ENCODE measurements at places on chromosomes 3 and 15.
A peak's percentile ranks its signal among the peaks of the same experiment; 100 is the strongest.

DNA sequence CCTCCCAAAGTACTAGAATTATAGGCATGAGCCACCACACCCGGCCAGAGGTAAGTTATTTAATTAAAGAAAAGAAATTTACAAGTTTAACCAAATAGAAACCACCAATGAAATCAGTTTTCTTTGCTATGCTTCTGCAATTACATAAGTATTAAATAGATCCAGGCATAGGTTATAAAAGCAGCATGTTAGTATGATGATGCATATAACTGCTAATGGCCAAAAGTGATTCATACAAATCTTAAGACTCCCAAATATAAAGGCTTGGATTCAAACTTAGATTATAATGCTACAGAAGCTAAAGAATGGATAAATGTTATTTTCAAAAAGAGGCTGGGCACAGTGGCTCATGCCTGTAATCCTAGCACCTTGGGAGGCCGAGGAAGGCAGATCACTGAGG is 32.8 kb upstream of the HDC start:
- no peak for DNase-seq

DNA sequence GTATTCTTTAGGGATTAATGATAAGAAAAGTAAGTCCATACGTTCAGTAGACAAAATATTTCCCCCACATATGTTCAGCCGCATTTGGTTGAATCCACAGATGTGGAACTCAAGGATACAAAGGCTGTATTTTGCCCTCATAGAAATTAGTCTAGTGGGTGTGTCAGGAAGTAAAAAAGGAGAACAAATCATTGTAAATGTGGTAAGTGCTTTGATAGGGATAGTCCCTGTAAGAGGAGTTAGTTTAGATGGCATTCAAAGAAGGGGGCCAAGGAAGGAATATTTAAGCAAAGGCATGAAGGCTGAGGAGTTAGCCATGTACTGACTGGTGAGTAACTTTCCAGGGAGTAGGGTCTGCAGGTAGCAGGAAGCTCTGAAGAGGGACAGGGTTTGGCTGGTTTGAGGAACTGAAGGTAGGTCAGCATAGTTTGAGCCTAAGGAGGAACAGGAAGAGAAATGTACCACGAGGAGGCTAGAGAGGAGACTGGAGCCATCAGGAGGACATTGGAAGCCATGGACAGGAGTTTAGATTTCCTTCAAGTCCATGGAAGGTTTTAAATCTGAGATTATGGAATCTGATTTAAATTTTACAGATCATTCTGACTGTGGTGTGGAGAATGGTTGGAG is 98.8 kb downstream of the MME start:
- no peak for DNase-seq

GRCh38 chr3:184531626-184532280 is 29.8 kb upstream of the EPHB3 start:
- DNase-seq, result no peak

GRCh38 chr15:87871731-87872320 is 384.7 kb downstream of the NTRK3 start:
- peak; percentile 30 for DNase-seq

DNA sequence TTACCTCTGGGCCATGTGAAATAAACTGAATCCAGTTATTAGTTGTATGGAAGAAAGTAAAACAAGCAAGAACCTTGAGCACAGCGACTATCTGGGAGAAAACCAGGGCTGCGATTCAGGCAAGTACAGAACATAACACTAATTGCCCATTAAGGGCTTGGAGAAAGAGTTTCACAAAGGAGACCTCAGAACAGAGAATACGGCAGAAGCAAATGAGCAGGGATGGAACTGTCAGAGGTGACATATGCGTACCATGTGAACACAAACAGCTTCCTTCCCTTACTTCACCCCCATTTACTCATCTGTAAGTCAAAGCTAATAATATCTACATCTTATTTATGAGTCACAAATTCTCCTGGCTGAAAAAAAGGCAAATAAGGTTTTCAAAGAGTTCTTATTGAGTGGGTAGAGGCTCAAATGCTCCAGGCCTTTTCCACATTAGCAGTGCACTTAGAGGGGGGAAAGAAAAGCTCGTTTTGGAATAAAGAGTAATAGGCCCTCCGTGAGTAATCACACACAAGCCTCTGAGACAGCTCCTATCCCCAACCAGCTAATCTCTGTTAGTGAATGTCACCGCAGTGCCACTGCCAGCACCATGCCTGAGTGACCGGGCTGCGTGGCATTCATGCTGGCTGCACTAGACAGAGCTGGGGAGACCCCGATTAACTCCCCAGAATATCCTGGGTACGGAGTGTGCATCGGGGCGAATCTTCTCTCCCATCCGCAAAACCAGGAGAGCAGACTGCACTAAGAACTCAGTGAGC is 2.6 kb downstream of the PCSK6 start:
- DNase-seq, result no peak

DNA sequence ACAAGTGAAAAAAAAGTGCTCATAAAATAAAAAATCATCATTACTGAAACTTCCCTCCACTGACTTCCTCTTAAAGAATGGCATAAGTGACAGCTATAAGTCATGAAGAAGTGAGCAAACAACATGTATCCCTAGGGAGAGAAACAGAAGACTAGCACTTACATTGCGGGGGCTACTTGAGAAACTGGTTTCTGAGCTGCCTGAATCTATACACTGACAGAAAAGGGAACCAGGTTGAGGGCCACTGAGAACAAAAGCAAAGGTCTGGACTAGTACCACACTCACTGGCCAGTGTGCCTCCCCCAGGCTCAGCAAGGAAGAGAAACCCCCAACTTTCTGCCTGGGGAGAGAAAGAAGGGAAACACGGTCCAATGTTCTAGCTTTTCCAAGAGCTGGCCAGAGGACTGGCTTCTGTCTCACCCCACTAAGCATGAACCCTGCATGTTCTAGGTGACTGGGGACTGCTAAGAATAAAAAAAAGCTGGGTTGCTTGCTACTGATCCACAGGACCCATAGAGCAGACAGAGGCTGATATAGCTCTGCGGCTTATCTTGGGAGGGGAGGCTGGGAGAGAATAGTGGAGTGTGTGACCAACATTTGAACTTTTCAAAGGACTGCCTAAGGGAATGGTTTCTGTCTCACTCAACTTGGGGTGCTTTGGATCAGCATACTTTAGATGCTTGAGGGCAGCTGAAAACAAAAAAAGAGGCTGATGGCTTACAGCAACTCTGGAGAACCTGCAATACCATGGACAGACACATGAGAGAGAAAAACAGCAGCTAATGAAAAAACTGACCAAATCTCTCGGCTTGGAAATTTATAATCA is 8.1 kb downstream of the RAD18 start:
- DNase-seq, result peak; percentile 57

DNA sequence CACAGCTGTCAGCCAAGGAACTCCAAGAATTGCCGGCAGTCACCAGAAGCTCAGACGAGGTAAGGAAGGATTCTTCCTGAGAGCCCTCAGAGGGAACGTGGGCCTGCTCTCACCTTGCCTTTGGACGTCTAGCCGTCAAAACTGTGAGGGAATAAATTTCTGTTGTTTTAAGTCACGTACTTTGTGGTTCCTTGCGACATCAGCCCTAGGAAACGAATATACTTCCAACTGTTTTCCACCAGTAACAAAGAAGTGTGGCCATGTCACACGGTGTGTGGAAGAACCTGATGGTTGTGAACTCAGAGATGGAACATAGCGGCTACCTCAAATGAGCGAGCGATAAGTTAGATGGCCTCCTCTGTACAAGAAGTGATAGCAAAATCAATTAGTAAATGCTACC is 41.0 kb upstream of the B3GNT5 start:
- no peak for DNase-seq

GRCh38 chr3:150150633-150151032 is 179.9 kb upstream of the PFN2 start:
- no peak for DNase-seq

GRCh38 chr3:171038342-171038741 is 11.8 kb upstream of the SLC2A2 start:
- DNase-seq, result no peak

DNA sequence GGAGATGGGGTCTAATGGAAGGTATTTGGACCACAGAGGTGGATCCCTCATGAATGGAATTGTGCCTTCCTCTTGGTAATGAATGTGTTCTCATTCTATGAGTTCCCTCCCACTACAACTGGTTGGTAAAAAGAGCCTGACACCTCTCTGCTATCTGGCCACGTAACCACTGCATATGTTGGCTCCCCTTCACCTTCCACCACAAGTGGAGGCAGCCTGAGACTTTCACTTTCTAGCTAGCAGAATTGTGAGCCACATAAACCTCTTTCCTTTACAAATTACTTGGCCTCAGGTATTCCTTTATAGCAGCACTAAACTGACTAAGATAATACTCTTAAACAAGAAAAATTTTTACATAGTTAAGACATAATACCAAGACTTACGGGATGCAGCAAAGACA is 155.3 kb downstream of the NR1I2 start:
- DNase-seq, result no peak

GRCh38 chr3:150359381-150359780 is 48.7 kb upstream of the TSC22D2 start:
- no peak for DNase-seq

DNA sequence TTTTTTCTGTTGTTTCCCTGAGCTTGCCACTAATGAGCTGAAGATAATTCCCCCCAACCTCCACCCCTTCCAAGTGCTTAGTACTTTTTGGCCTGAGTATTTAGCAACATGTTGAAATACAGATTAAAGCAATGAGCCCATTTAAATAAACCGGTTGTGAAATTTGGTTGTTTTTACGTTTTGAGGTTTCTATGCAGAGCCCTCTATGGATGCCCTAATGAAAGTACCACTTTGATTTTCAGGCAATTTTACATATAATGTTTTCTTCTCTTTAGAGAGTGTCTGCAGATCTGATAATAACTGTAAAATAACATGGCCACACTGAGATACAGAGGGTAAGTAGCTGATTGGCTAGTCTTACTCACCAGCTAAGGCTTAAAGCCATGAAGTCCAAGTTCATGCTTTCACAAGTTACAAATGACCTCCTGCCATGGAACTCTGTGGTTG is 139.4 kb upstream of the SLC7A14 start:
- DNase-seq, result no peak

GRCh38 chr3:73729969-73730440 is 105.3 kb upstream of the PDZRN3 start:
- no peak for DNase-seq

All from fibroblast of skin of left biceps (primary cell).